Stimulated activated CD8-positive, alpha-beta memory T cell treated with anti-CD3 and anti-CD28 coated beads, Interleukin-4, amount 100 ng/mL, for 1 hour (primary cell): ENCODE measurements at places on chromosomes 7 and 10.

- no peak for DNase-seq
These were observed 100.8 kb downstream of the PRTFDC1 start for GRCh38 chr10:24851629-24852028.

- DNase-seq: no peak
These were observed 25.2 kb downstream of the ZNF775 start for GRCh38 chr7:150404172-150404804.

DNA sequence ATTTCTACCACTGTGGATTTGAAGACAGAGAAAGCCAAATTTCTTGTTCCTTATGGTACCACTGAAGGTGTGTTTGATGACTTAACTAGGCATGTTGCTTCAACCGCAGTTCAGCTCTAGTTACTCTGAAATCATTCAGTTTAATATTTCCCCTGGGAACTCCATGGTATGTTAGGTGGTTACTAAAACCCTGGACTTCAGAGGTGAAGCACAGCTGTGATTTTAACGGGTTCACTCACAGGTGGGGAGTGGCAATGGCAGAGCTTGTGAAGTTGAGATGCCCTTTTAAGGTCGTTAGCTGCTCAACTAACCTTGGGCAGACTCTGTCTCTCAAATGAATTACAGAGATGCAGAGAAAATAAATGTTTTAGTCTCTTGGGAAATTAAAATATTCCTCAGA is 163.6 kb upstream of the PHYHIPL start:
- DNase-seq: no peak

DNA sequence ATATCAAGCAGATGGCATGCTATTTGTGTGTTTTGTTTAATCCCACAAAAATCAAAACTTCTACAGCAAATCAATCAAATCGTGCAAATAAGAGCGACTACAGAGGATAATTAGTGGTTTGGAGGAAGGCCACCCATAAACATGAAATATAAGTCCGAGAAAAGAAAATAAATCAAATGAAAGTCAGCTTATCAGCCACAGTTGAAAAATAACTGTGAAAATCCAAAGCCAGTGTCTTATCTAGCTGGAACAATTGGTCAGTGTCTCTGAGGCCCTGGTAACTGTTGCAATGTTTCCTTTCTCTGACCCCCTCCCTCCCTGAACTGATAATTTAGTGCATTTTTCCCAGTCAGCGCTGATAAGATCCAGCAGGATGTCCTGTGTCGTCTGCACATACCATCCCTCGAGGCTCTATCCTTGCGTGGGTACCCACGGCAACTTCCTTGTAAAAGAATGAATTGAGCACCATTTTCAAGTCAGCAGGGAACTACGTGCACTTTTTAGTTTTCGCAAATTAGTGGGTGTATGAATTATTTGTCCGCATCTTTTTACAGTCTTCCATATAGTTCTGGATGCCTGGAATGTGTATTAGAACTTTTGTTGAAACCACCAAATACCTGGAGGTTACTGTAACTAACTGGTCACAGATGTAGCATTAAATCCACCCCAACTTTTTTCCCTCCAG is 10.8 kb upstream of the JCAD start:
- DNase-seq: no peak

DNA sequence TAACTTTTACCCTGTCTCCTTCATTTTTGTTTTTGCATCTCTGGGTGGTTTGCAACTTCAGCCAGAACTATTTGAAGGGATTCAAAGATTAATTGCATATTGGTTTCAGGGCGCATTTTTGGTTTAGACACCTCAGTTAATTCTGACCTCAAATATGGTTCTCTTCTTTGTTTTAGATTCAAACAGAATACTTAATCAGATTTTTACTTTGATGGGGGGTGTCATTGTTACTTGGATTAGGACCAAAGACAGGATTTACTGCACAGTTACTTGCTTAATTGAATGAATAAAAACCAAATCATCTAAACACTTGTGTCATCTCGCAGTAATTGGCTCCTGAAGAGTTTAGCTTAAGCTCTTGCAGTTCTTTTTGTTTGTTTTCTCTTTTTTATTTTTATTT is 100.9 kb downstream of the PHTF2 start:
- no peak for DNase-seq

DNA sequence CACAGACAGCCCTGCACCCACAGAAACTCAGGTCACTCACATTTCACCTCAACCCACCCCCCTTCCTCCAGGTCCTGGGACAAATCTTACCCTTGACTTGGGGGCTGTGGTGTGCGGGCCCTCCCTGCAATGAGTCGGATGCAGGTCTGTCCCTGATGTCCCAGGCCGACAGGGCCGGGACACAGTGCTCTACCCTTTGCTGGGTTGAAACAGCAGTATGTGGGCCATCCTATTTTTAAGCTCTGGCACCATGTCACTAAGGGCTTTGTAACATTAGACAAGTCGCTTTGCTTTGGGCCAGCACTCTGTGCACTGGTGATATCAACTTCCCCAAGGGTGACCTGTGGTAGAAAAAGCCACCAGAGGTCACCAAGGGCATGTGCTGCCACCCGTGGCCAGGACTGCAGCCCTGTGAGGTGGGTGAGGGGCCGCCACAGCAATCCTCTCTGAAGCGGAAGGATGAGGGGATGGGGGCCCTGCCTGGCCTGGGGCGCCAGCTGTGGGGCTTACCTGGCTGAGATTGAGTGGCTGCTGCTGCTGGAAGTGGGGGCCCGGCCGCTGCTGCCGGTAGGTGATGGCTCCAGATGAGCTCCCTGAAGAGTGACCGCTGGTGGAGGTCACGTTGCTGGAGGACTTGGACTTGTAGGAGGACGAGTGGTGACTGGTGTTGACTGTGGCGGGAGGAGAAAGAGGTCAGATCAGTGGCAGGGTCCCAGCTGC is 51.3 kb downstream of the CLEC2L start:
- no peak for DNase-seq

DNA sequence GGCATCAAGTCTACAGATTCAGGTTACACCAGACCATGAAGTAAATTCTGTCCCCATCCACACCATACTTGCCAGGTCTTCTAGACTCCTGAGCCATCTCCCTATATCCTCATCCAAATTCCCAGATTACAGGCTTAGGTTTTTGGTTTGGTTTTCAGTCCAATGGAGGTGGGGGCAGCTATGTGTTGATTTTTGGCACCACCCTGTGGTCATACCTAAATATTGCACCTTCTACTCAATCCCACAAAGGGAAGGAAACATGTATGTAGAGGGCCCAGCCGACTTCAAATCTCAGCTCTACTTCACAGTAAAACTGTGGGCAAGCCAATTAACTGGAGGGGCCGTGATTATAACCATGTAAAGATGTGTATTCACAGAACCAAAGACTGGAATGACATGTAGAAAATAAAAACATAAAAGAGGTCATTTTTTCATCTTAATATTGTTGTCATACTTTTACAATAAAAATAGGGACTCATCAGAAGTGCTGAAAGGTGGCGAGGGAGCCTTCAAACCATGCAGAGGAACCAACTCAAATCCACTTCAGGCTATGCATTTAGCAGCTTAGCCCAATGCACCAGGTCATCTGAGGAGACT is 19.8 kb downstream of the ERCC6 start:
- no peak for DNase-seq

DNA sequence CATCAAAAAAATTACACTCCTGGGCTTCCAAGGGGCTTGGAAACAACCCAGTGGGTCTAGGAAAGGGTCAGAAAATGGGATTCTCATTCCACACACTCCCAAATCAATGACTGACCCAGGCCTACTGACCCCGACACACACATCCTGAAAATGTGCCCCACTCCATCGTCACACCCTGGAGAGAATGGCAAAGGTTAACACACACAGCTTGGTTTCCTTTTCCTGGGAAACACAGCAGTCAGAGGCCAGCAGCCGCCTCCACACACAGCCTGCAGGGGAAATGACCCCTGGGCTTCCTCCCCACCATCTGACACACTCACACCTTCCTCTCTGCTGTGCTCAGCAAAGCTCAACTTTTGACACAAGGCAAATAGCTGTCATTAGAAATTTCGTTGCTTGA is 42.9 kb downstream of the SH3PXD2A start:
- DNase-seq: no peak

GRCh38 chr7:95245828-95246500 is 78.4 kb downstream of the PON1 start:
- no peak for DNase-seq

GRCh38 chr10:67802767-67803538 is 35.0 kb downstream of the DNAJC12 start:
- DNase-seq: no peak

DNA sequence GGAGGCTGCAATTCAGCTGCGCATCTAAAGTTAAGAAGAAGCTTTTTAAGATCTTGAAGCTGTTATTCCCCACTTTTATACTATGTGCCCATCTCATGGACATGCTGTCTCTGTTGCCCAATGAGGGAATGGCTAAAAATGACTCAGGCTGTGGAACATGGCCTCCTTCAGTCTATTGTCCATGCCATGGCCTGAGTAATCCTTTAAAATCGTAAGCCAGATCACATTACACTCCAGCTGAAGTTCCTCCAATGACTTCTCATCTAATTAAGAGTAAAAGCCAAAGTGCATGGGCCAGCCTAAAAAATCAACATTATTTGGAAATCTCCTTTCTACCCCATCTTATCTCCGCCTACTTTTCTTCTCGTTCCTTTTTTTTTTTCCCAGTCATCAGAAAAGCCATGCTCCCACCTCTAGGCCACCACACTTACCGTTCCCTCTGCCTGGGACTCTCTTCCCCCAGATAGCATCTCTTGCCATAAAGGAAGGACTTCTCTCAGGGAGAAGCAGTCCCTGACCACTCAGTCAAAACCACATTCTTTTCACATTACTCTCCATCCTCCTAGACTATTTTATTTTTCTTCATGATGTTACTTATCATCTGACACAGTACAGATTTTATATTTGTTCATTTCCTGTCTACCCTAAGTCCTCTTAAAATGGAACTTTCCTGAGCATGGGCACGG is 337.4 kb downstream of the PRPF18 start:
- no peak for DNase-seq

- DNase-seq: no peak
These were observed 97.0 kb downstream of the PFKFB3 start for GRCh38 chr10:6299743-6300105.

GRCh38 chr7:94396037-94396431 is 1.3 kb downstream of the COL1A2 start:
- DNase-seq: no peak

DNA sequence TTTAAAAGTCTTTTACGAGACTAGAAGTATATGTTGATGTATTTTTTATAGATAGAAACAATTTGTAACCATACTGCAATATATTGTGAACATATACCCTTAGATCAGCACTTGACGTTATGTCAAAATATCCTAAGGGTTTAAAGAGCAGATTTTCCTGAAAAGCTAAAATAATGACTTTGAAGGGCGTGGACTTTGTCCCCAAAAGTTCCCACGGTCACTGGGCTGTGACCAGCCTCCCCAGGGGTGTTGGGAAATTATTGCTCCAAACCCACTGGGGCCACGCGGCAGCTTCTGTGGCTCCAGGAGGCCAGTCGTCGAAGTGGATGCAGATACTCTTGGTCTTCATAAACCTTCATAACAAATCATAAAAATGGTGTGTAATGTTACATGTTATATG is 29.9 kb downstream of the DNAJB6 start:
- DNase-seq: no peak

DNA sequence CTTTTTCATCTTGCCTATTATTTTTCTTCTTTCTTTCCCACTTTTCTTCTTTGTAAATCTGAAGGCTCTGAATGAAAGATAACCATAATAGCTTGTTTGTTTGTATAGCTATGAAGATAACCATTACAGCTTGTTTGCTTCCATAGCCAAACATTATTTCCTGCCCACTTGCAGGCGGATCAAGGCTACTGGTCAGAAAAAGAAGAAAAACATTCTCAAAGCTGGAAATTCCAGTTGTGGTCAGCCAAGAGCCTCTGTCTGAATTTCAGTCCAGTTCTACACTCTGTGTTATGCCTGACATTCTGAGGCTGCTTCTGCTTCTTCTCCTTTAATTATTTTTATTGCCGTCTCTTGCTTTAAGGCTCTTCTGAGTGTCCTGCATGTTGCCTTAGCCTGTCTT is 48.9 kb downstream of the TMEM178B start:
- no peak for DNase-seq

GRCh38 chr10:89942217-89942616 is 240.8 kb downstream of the KIF20B start:
- no peak for DNase-seq

GRCh38 chr7:130276796-130277762 is 10.4 kb downstream of the CPA2 start:
- DNase-seq: no peak

GRCh38 chr7:91519241-91520158 is 255.3 kb downstream of the FZD1 start:
- no peak for DNase-seq

DNA sequence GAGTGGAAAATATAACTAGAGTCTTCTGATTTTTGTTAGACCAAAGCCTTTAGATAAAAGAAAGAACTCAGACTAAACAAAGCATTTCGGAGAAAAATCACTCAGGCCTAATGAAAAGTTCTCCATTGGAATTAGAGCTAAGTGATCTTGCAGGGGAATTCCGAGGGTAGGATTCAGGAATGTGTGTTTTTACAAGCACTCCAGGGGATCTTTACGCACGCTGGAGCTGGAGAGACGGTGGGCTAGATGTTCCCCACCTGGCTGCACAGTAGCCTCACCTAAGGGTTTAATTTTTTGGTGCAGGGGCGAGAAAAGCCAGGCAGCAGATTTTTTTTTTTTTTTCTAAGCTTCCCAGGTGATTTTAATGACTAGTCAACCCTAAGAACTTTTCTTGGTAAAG is 7.9 kb upstream of the PAPSS2 start:
- DNase-seq: no peak

DNA sequence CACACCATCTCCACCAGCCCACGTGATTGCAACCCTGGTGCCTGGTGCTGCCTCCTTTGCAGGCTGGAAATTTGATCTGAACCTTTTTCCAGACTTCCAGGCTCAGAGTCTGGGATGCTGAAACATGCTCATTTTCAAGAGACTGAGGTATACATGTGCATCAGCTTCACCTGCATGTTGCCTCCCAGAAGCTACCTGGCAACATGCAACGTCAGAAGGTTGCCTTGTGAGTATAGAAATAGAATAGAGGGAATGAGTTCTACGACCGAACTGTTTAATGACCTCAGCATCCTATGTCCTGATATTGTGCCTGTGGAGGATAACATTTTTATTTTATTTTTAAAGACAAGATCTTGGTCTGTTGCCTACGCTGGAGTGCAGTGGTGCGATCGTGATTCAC is 1.9 kb upstream of the ZNF212 start:
- no peak for DNase-seq
